GM12864 (cell line): ENCODE measurements at places on chromosomes 5 and 9.

- no peak for DNase-seq
Measured at GRCh38 chr5:36660397-36661049, 54.1 kb downstream of the SLC1A3 start.

GRCh38 chr5:113057557-113057984 lies 81.0 kb downstream of the DCP2 start:
- DNase-seq = no peak

DNA sequence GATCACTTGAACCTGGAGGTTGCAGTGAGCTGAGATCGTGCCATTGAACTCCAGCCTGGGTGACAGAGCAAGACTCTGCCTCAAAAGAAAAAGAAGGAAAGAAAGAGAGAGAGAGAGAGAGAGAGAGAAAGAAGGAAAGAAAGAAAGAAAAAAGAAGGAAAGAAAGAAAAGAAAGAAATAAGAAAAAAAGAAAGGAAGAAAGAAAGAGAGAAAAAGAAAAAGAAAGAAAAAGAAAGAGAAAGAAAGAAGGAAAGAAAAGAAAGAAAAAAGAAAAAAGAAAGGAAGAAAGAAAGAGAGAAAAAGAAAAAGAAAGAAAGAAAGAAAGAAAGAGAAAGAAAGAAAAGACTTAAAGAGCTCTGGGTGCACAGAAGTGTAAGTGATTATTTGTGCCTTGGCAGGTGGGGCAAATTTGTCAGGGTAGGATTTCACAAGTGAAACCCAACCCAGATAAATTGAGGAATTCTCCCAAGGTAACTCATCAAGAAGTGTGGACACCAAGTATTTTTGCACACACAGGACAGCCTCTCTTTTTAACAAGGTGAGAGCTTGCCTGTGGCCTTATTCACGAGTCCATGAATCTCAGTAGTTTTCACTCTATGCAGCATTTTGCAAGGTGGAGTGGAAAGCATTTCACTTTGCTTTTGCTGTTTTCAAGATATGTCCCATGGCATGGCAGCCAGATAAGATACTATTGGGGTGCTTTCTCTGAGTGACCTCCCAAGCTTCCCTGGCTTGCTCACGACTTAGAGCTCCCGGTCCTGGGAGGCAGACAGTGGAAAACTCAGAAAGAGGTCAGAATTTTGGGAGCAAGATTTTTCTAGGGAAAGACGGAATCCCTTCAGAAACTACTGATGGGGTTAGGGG lies 57.8 kb downstream of the C9orf153 start:
- DNase-seq = no peak

GRCh38 chr9:17551023-17551422 lies 27.8 kb upstream of the SH3GL2 start:
- DNase-seq = no peak

DNA sequence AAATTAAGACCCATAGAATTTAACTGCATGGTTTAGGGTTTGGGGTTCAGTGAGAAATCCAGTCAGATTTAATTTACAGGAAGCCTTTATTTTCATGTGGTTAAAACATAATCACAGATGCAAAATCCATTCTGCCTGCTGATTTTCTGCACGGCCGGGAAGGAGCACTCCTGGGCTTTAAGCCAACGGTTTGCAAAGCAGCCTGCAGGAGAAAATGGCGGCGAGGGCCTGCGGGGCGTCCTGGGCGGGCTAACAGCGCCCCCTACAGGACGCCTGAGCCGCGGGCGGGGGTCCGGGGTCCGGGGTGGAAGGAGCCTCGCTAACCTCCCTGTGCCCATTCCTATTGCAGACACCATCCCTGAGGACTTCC lies 47.6 kb downstream of the THBS4 start:
- DNase-seq = no peak
